ENCODE measurements at places on chromosomes 6 and 20.

GRCh38 chr20:16054985-16055384 is 518.3 kb downstream of the KIF16B start:
- DNase-seq: no peak

GRCh38 chr6:158053377-158054313 is 72.0 kb downstream of the SYNJ2 start:
- DNase-seq: no peak

- DNase-seq: no peak
These were observed 9.7 kb upstream of the SYNDIG1 start for GRCh38 chr20:24459733-24460132.

DNA sequence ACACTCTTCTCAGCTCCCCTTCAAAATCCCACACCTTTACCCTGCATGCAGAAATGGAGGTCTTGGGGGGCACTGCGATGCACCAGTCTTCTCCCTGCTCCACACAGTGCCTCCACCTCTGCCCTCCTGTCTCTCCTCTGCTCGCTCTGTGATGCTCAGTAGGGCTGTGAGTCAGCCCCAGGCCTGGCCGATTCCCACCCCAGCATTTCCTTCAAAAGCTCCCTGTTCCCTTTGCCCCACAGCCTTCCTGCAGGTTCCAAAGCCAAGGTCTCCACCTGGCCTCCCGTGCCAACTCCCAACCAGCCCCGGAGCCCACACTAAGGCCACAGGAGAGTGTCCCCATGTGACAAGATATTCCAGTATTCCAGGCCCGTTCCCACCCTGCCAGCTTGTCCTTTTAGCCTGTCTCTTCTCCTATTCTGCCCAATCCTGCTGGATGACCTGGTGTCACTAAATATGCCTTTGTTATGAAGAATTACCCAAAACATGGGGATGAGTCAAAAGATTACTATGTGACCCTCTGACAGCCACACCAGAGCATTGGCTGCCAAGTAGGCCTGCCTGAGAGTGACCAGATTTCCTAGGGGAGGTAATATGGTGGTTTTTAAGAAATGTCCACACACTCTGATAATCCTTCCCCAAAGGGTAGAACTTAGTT is 118.9 kb upstream of the NXT1 start:
- no peak for DNase-seq

DNA sequence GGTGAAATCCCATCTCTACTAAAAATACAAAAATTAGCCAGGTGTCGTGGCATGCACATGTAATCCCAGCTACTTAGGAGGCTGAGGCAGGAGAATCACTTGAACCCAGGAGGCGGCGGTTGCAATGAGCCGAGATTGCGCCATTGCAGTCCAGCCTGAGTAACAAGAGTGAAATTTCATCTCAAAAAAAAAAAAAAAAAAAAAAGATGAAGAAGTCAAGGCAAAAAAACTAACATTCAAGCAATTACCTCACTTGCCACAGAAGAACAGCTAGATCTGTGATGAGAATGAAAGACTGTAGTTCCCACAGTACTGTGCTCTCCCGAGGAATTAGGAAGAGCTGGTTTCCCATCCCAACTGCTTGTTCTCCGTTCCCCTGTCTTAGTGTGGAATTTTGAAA is 144.7 kb upstream of the ECI2 start:
- no peak for DNase-seq

GRCh38 chr20:54510541-54511129 is 35.2 kb downstream of the DOK5 start:
- no peak for DNase-seq

GRCh38 chr20:13464702-13465101 is 174.0 kb downstream of the TASP1 start:
- DNase-seq: no peak

GRCh38 chr6:53913286-53913685 is 118.5 kb downstream of the LRRC1 start:
- DNase-seq: no peak

- no peak for DNase-seq
These were observed 47.0 kb upstream of the EDN1 start for GRCh38 chr6:12243169-12243568.

DNA sequence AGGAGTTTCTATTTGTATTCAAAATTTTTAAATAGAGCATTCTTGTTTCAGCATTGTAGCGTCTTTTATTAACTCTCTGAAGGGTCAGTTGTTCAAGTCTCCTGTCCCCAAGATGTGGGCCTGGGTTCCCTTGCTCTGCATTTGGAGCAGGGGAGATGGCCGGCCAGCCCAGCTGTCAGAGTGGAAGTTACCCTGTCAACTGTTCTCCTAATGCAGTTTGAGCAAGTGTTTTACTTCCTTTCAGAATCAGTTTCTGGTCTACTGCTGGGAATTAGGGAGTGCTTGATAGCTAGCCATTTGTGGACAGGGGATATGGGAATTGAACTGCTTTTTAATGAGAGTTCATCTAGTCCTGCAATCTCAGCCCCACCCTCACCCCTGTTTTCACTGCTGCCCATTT is 116.6 kb downstream of the QKI start:
- no peak for DNase-seq

- no peak for DNase-seq
These were observed 44.3 kb downstream of the HDGFL1 start for GRCh38 chr6:22613695-22614094.

- no peak for DNase-seq
These were observed 64.7 kb downstream of the RFX6 start for GRCh38 chr6:116941727-116942126.

GRCh38 chr6:106630366-106630765 is 988 bp downstream of the QRSL1 start:
- no peak for DNase-seq

- no peak for DNase-seq
These were observed 49.9 kb downstream of the PIGU start for GRCh38 chr20:34626992-34627391.

DNA sequence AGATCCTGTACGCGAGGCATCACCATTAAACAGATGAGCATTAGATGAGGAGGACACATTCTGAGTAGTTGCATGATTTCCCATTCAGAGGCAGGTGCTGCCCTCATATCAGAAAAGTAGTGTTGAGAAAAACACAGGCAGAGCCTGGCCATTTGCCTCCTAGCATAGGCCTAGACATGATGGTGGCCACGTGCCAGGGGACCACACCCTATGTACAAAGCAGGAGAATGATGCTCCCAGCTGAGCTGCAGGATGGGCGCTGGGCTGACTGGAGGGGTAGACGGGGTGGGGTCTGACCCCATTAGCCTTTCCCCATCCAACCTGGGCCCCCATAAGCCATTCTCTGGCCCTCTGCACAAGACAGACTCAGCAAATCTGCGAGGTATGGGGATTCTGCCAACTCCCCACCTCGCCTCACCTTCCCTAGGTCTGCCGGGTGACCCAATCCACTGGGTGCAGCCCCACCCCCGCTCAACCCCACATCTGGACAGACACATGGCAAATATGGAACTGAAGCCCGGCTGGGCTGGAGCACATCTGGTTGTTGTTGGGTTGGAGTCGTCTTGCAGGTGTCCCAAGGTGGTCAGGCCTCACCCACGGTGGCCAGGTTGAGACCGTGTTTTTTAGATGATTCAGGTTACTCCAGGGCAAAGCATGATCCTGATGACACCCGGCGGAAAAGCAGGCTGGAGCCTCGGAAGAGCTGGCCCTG is 13.9 kb downstream of the PI16 start:
- DNase-seq: no peak

DNA sequence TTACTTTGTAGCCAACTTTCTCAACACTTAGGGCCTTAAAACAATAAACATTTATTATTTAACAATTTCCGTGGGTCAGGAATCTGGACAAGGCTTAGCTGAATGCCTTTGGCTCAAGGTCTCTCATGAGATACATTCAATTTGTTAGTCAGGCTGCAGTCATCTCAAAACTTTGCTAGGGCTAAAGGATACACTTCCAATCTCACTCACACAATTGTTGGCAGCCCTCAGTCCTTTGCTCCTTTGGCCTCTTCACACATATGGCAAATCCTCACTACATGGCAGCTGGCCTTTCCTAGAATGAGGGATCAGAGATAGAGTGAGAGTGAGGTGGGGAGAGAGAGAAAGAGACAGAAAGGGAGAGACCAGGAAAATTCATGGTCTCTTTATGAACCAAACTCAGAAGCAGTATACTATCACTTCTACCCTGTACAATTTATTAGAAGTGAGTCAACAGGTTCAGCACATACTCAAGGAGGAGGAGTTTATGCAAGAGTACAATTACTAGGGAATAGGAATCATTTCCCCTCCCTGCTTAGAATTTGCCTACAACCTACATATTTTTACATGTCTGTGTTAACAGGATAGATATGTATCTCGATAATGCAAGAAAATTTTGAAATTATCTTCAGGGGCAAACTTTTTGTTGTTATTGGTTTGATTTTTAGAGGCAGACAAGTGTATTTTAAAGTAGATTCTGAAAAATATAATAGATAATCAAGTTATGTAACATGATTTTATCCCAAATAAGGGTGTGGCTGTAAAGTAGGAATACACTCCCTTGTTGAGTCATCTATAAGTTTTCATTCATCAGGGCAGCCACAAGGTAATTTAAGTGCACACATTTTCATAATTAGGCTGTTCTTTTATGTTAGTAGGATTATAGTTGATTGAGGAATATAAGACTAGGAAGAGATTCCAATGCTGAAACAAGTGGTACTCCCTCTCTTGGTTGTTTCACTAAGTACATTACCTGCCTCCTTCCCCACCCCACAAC is 85.9 kb upstream of the HMGCLL1 start:
- no peak for DNase-seq

DNA sequence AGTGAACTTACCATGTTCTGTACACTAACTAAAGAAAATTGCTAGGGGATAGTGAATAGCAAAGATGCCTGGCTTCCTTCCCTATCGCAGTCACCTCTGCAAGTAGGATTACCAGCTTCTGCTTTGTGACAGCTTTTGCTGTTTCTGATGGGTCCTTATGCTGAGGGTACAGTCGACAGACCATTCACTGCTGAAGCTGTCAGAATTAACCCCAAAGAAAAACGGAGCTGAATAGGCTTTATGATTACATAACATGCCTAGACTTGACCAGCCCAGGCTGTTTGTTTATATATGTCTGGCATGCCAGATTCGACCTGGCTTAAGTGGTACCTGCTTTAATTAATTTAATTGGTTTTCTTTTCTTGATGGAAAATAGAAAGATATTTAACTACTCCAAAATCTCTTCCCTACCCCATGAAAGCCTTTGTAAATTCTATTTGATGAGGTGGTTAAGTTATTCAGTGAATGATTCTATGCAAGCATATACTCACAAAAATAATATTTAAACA is 21.7 kb upstream of the PRELID3B start:
- DNase-seq: no peak

DNA sequence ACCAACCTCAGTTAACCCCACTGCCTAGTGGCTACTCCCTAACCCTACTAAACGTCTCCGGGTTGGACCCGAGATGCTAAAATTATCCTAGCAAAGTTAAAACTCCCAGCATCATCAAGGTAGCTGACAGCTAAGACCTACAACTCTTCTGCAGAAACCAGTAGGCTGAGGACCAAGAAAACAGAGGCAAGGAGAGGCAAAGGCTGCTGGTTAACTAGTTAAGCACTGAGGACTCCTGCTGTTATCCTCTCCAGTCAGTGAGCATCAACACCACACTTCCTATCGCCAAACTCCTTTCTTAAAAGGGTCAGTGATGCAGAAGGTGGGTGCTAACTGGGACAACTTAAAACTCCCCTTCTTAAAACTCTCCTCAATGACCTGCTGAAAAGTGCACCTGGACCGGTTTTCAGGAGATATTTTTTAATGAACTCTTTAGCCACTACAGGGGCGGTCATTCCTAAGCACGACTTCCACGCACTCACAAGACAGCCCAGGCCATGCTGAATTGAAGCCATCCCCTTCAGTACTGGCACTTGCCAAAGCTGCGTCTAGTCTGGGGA is 1.7 kb downstream of the TRERF1 start:
- DNase-seq: no peak

DNA sequence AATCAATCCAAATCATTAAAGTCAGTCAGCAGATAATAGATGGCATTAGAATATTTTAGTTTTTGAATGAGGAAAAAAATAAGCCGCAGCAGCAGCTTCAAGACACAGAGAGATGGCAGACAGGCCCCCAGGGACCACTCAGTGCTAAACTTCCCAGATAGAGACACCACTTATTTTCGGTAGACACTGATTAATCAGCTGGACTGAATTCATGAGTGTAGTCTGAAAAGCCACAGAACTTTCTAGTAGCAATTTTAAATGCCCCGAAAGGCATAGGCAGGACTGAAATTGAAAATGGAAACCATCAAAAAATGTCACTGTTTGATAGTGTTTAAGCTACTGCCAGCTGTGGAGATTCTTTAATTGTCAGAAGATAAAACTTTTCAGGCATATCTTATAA is 3.1 kb upstream of the CLDN20 start:
- no peak for DNase-seq

DNA sequence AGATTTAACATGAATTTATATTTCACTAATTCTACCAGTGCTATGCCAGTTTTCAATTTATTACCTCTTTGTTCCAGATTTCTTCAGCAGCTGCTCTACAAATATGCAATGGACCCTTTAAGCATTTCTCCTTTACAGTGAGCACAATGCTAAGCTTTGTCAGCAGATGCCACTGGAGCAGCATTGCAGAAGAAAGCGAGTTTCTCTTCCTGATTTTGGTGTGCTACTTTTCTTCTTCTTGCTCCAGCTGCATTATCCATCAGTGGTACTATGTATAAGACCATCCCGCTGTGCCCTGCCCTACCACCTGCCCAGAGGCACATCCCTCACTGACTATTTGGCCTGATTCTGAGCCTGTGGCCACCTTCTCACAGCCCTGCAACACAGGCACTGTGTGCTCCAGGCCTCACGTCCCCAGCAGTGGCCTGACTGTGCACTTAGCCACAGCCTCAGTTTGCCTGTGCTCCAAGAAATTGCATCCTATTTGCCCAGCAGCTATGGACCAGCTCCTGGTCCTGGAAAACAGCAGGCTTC is 84.1 kb downstream of the TNFAIP3 start:
- DNase-seq: no peak

DNA sequence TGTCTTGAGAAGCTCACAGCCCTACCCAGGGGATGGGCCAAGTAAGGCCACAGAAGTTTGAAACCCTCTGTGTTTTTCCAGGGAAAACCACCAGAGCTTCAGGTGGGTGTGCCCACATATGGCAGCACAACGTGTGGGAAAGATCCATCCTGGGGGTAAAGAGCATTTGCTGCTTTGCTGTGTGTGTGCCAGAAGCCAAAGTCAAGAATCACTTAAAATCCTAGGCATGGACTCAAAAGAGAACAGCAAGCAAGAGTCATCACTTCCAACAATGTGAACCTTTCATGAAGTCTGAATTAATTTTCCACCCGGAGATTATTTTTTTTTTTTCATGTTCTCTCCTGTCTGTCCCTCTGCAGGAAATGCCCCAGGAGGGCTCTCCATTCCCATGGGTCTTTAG is 308.2 kb upstream of the SGK1 start:
- DNase-seq: no peak

DNA sequence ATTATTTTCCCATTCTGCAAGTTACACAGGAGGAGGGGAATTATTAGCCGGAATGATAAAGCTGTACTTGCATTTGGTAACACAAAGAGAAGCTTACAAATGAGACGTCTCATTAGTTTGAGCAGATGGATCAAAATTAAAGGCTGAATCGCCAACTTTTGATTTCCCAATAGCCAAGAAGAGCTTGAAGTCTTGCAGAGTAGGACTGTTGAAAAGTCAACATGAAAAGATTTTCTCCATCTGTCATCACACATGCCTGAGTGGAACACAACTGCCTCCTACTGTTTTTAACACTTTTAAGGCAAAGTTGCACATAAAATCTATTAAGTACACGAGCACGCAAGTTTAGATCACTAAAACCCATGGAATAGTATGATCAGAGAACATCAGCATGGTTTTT is 176.2 kb downstream of the ASCC3 start:
- no peak for DNase-seq
